Kidney glomerular epithelial cell (primary cell): ENCODE measurements at places on chromosomes 7 and 10.
A peak's percentile ranks its signal among the peaks of the same experiment; 100 is the strongest.

- DNase-seq: no peak
These were observed 43.5 kb upstream of the ADAM12 start for GRCh38 chr10:126431816-126432215.

DNA sequence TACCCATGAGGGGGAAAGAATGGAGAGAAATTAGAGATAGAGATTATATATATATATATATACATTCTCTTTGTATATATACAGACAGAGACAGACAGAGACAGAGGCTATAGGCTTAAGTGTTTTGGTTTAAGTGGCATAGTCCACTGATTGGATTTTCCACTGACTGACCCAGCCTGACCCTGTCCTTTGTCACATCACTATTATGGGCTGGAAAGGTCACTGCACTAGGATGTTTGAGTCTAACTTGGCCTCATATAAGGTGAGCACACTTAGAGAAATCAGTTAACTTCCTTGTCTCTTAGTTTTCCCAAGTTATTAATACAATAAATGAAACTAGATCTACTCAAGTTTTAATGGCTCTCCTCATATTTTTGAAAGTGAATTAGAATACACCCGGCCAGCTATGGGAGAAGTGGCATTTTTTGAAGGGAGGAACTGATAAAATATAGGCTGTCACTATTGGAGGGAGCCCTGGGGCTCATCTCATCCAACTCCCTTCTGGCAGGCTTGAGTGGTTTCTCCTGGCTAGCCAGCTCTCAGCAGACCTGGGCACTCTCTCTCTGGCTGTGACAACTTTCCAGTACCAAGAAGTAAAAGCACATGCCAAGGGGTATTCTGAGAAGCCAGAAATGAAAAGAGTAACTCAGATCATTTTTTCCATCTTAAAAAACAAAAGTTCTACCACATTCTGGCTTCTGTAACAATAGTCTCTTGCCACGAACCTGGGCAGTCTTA is 455.6 kb upstream of the ANKRD30A start:
- DNase-seq: no peak

DNA sequence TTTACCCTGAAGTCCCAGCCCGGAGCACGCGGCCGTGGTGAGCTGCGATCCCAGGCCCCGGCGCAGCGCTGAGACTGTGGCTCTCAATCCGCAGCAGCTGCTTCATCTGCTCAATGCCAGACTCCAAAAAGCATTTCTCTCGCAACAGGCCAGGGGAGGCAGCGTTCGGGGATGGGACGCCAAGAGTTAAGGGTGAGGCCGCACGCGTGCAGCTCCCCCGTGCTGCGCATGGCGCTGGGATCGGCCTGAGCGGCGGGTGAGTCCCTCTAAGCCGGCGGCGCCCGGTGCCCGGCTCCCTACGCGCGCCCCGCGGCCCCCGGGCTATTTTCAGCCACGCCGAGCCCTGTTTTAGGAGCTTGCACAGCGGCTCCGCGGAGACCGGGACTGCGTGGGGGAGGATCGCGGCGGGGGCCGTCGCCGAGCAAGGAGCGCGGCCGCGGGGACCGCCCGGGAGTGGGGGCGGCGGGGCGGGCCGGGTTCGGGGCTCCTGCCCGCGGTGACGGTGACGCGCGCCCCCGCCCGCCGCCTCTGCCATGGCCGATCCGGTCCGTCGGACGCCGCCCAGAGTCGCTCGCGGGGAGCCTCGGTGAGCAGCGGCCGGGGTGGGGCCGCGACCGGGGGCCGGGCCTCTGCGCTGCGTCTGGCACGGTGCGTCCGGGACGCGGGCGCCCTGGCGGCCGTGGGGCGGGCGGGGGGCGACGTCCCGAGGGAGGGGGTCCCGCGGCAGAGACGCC is 29.4 kb upstream of the JAKMIP3 start:
- DNase-seq: no peak

DNA sequence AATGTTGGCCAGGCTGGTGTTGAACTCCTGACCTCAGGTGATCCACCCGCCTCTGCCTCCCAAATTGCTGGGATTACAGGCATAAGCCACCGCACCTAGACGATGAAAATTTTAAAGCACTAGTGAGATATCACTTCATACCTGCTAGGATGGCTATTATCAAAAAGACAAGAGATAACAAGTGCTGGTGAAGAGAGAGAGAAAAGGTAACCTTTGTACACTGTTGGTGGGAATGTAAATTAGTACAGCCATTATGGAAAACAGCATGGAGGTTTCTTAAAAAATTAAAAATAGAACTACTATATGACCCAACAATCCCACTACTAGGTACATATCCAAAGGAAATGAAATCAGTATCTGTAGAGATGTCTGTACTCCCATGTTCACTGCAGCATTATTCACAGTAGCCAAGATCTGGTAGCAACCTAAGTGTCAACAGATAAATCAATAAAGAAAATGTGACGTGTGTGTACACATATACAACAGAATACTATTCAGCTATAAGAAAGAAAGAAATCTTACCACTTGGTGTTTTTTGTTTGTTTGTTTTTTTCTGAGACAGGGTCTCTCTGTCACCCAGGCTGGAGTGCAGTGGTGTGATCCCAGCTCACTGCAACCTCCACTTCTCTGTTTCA is 12.5 kb downstream of the MMS19 start:
- DNase-seq: no peak

- no peak for DNase-seq
These were observed 13.0 kb upstream of the DLX6 start for GRCh38 chr7:96992192-96993005.

GRCh38 chr10:125687507-125688185 is 4.7 kb upstream of the TEX36 start:
- DNase-seq: no peak

- no peak for DNase-seq
These were observed 88.2 kb downstream of the RGS10 start for GRCh38 chr10:119454316-119454715.

GRCh38 chr7:142323706-142324105 is 65.8 kb upstream of the PRSS58 start:
- peak; percentile 9 for DNase-seq

GRCh38 chr10:133326745-133327650 is 9.7 kb downstream of the CALY start:
- DNase-seq: peak; percentile 8
